ENCODE measurements at places on chromosomes 5 and 9.

DNA sequence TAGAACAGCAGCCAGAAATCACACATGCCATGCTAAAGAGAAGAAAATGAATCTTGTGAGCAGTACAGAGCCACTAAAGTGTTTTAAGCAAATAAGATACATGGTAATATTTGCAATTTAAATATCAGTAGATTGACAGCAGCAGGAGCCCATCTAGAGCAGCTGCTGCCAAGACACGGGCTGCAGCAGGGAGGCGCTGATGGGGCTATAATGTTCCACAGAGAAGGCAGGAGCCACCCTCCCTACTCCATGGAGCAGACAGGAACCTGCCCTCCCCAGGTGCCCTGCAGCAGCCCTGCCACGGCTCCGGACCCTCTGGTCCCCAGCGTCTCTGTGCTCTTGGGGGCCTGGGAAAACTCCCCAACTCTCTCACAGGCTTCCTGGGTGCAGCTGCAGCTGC lies 224.1 kb upstream of the ISL1 start:
- no peak for DNase-seq

DNA sequence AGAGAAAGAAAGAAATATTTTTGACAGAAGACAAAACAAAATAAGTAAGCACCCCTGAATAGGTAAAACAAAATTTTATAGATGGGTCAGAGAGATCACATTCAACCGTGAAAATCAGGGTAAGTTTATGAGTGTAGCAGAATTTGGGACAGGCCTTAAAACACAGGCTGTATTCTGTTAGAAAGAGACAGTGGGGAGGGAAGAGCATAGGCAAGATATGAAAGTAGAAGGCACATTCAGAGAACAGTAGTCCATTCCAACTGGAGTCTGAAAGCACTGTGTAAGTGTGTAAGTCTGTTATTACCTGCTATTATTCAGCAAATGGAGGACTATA lies 38.6 kb downstream of the MRPS27 start:
- DNase-seq = no peak

- no peak for DNase-seq
Observed at GRCh38 chr5:155103146-155103545, 89.6 kb downstream of the KIF4B start.

DNA sequence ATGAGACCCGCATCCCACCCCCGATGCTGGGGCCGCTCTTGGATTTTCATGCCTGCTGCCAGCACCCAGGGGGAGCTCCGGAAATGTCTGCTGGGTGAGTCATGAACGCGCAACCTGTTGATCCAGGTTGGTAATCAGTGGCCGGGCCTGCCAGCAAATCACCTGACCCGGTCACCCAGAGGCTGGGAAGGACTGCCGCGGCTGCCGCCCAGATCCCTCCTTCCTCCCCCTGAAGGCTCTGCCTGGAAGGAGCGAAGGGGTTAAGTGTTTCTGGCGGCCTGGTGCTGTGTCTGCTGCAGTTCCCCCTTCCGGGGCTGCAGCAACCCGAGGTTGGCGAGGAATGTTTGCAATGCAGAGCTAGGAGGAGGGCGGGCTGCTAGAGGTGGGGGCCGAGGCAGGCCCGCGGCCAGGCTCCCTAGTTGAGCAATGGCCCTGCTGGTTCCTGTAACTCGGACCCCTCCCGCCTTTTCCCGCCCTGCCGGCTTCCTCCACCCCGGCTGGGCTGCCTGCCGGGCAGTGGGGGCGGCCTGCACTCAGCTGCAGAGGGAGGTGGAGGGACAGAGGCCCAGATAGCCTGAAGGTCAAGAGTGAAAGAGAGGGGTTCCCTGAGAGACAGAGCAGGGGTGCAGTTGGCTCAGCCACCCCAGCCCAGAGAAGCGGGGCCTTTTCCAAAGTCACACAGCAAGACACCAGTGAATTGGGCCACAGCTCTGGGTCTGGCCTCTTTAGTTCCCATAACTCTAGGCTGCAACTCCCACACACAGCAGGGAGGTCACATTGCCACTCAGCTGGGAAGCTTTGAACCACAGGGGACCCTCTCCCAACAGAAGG lies 156.3 kb upstream of the IER5L start:
- peak; percentile 99 for DNase-seq

GRCh38 chr9:5408596-5408995 lies 29.1 kb downstream of the PLGRKT start:
- DNase-seq = no peak

- DNase-seq = no peak
Observed at GRCh38 chr5:88839238-88839637, 43.7 kb downstream of the MEF2C start.

GRCh38 chr5:13278148-13278547 lies 666.3 kb downstream of the DNAH5 start:
- no peak for DNase-seq
